ENCODE measurements at places on chromosomes 5 and 9.

DNA sequence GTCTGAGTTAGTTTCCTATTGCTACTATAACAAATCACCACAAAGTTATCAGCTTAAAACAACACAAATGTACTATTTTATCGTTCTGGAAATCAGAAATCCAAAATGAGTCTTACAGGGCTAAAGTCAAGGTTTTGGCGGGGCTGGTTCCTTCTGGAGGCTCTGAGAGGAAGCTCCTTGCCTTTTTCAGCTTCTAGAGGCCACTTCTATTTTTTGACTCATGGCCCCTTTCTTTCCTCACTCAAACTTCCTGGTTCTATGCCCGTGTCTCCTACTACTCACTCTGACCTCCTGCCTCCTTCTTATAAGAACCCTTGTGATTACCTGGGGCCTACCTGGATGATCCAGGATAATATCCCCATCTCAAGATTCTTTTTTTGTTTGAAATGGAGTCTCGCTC is 48.2 kb downstream of the GABBR2 start:
- DNase-seq: no peak

DNA sequence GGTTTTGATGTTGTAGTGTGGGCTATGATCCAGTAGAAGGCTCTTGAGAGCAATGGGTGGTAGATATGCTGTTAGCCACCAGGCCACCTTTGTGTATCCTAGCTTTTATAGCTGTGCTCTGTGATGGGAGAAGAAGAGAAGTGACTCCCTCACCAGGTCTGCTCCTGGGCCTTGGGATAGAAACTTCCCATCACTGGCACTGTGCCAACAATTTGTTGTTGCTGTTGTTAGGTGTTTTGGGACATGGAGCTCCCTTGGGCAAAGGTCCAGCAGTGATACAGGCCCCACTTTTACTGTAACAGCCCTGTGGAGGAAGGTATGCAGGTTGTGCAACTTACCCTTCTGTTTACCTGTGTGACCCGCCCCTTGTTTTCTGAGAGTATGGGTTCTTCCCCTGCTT is 570.9 kb upstream of the GRIN3A start:
- no peak for DNase-seq

DNA sequence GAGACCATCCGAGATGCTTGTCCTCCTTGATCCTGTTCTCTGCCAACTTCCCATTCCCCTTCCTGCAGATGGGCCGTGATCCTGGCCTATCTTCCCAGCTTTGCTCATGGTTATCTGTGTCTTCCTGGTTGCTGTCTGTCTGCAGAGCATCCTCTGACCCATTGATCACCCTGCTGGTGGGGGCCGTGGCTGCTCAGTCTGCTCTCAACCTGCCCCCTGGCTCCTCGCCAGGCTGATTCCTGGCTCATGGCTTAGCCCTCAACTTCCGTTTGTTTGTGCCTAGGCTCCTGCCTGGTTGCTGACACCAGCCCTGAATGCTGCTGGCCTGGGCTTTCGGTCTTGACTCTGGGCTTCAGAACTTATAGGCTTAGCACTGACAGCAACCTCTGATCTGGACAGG is 67.1 kb upstream of the SMIM15 start:
- DNase-seq: no peak

- no peak for DNase-seq
Measured at GRCh38 chr9:70865471-70865870, 255.9 kb downstream of the TRPM3 start.

- DNase-seq: no peak
Measured at GRCh38 chr9:118362123-118362522, 657.9 kb downstream of the TLR4 start.

DNA sequence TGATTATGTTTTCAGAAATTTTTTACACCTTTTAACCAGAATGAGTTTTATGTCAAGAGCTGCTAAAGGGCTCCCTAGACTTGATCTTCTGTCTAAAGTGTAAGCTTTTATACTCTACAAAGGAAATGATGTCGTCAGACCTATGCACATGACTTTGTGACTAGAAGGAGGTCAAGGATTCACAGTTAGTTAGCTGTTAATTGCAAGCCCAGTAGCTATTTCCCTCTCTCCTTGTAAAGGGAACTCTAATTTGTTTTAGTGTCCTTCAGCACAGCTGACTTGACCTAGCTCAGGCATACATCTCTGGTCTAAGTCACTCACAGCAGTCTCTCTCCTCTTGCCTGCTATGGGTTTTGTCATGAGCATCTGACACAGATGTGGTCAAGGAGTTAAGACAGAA is 173.5 kb upstream of the NREP start:
- no peak for DNase-seq

- no peak for DNase-seq
Measured at GRCh38 chr5:135303582-135304173, 95.4 kb downstream of the MACROH2A1 start.

DNA sequence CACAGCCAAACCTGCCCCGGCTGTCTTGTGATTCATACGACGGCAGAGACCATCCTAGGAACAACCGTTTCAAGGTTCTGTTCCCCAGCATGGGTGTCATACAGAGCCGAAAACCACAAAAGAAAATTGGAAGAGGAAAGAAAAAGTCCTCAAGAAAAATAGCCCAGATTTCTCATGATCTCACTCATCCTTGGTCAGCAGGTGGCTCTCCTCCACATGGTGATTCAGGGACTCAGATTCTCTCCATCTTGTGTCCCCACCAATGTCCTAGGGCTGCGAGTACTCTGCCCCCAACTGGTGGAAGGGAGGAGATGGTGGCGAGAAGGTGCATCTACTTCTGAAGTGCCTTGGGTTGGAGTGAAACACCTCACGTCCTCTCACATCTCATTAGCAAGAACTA is 25.6 kb downstream of the PDZD2 start:
- no peak for DNase-seq

GRCh38 chr5:40383749-40384651 is 295.7 kb upstream of the PTGER4 start:
- no peak for DNase-seq

All from C1 segment of cervical spinal cord (tissue), 14 donors.